Hematopoietic multipotent progenitor cell treated with erythropoietin and hydrocortisone succinate and interleukin-3 and kit ligand, for 8 days (in vitro differentiated cells): ENCODE measurements at places on chromosomes 7 and 10.

DNA sequence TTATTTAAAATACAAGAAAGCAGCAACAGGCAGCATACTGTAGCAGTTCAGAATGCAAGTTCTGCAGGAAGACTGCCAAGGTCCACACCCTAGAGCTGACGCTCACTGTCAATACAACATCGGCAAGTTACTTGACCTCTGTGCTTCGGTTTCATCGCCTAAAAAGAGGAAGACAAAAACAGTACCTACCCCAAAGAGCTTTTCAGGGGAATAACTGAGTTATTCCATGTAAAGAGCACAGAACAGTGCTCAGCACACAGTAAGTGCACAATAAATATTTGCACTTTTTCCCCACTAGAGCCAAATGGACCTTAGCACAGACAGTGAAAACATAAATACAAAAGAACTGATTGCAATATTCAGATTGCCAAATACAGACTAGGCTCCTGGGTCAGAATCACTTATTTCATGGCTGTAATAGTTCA lies 88.6 kb downstream of the USP6NL start:
- DNase-seq, result no peak

- DNase-seq, result no peak
Measured at GRCh38 chr10:128044961-128045832, 81.0 kb downstream of the MKI67 start.

GRCh38 chr7:132141109-132141508 lies 435.2 kb downstream of the PLXNA4 start:
- no peak for DNase-seq

DNA sequence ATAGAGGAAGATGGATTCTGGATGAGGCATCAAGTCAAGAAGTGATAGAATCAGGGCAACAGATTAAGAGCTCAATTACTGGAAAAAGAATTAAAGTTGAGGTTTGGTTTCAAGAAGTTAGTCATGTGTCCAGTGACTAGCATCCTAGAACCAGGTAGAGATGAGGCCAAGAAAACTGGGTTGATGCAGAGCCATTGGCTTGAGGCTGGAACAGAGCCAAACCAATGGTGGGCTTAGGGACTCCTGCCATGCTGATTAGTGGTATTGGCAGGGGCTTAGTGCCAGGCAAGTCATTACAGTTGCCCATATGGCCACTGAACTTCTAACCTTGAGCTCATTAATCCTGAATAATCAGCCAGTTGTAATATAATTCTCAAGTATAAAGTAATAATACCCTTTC lies 18.5 kb downstream of the ZNF277 start:
- no peak for DNase-seq

DNA sequence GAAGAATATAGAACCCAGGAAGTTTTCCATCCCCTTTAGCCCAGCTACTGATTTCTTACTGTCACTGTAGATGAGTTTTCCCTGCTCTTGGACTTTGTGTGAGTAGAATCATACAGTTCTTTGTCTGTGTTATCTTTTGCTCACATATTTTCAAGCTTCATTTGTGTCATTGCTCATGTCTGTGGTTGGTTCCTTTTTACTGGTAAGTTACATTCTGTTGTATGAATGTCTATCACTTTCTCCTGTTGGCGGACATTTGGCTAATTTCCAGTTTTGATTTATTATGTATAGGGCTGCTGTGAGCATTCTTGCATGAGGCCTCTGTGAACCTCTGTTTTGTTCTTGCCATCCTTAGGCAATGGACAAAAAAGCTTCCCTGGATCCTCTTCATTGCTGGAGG lies 5.3 kb downstream of the GLRX3 start:
- peak; percentile 87 for DNase-seq
